ENCODE measurements at places on chromosomes 13 and 19. TPM values are rescaled to one million over a fixed set of nuclear protein-coding genes. Genes with fewer than 3 reads are reported as not detected.

PLK5 gene
- not detected for total RNA-seq

MADCAM1 gene
- 0.33 TPM for total RNA-seq

PSG7 gene
- total RNA-seq, result not detected

LILRB1 gene
- not detected for total RNA-seq

APOC4 gene
- total RNA-seq, result not detected

ZNF667 gene
- 11.8 TPM for total RNA-seq

TEKTIP1 gene
- total RNA-seq, result 1.4 TPM

TNNT1 gene
- total RNA-seq, result 80.4 TPM

KLK12 gene
- not detected for total RNA-seq

BST2 gene
- total RNA-seq, result 3.7 TPM

CGB1 gene
- total RNA-seq, result not detected

ZNF772 gene
- 15.0 TPM for total RNA-seq

WDR88 gene
- not detected for total RNA-seq

ZNF791 gene
- total RNA-seq, result 18.6 TPM

ATP4A gene
- not detected for total RNA-seq

GFY gene
- total RNA-seq, result not detected

ERVV-1 gene
- not detected for total RNA-seq

ZNF557 gene
- total RNA-seq, result 8.4 TPM

LILRA1 gene
- total RNA-seq, result not detected

FLT3LG gene
- 4.2 TPM for total RNA-seq

SHANK1 gene
- total RNA-seq, result 0.13 TPM

GJB2 gene
- 21.1 TPM for total RNA-seq

SIGLEC12 gene
- not detected for total RNA-seq

NOTCH3 gene
- total RNA-seq, result 44.7 TPM

ERICH6B gene
- not detected for total RNA-seq

CRLF1 gene
- 7.1 TPM for total RNA-seq

ARRDC5 gene
- not detected for total RNA-seq

FXYD5 gene
- 23.5 TPM for total RNA-seq

FPR3 gene
- total RNA-seq, result not detected

GIPR gene
- 1.4 TPM for total RNA-seq

CGB8 gene
- total RNA-seq, result not detected

TRPM4 gene
- total RNA-seq, result 32.7 TPM

TEX29 gene
- not detected for total RNA-seq

B3GNT3 gene
- total RNA-seq, result 2.3 TPM

MAP4K1 gene
- not detected for total RNA-seq

STARD13 gene
- total RNA-seq, result 10.8 TPM

ERF gene
- total RNA-seq, result 101 TPM

FCHO1 gene
- total RNA-seq, result 1.0 TPM

KPNA3 gene
- total RNA-seq, result 30.5 TPM

CGB3 gene
- total RNA-seq, result not detected

C19orf81 gene
- not detected for total RNA-seq

TINCR gene
- 9.9 TPM for total RNA-seq

ZNF160 gene
- total RNA-seq, result 33.0 TPM

SPTBN4 gene
- total RNA-seq, result 0.50 TPM

EEF1AKMT1 gene
- 7.8 TPM for total RNA-seq

NAA16 gene
- 17.8 TPM for total RNA-seq

ZNF808 gene
- total RNA-seq, result 17.0 TPM

CIC gene
- 91.0 TPM for total RNA-seq

GDF15 gene
- total RNA-seq, result 93.2 TPM

TMEM86B gene
- 3.1 TPM for total RNA-seq

LGALS4 gene
- total RNA-seq, result not detected

IGFLR1 gene
- total RNA-seq, result not detected

DCT gene
- not detected for total RNA-seq

ERICH4 gene
- total RNA-seq, result not detected

RAB3A gene
- 0.33 TPM for total RNA-seq

DENND1C gene
- total RNA-seq, result 0.16 TPM

PLPPR3 gene
- total RNA-seq, result under 0.01 TPM

COL4A2 gene
- total RNA-seq, result 94.2 TPM
